Anterior cingulate cortex (tissue), 58 donors: ENCODE measurements at places on chromosomes 2 and 18.

DNA sequence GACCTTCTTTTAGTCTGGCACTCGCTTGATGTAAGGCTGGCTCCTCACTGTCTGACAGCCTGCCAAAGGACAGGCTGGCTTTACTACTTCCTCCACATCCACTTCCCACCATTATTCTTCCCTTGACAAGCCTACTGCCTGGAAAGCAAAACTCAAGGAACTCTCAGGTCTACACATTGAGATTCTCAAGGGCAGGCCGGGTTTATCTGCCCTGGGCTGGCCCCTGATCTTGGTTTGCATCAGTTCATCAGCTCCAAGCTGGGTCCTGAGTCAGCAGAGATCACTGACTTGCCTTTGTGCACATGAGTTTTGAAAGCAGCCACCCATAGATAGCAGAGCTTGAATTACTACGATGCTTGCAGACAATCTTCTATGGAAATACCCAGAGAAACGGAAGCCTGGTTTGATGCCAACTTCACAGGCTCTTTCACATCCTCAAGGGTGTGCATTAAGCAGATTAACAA, 53.9 kb downstream of the KCTD18 start:
- DNase-seq: no peak

DNA sequence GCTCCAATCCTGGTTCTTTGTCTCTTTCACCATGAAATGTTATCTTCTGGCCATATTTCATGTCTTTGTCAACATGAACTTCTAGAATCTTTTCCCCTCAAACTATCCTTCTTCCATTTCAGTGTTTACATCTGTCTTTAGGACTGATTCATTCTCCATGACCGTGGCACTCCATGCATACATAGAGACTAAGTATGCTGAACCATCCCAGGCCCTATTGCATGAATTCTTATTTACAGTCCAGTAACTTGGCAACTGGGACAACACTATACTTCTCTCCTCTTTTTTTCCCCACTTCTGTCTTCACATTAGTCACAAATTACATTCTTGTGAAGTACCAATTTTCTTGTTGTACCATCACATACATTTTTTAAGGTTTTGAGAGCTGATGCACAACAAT, 109.8 kb upstream of the GALNT13 start:
- DNase-seq: no peak

GRCh38 chr2:78035804-78036203, 513.6 kb upstream of the LRRTM4 start:
- no peak for DNase-seq

GRCh38 chr2:102417946-102418345, 5.0 kb upstream of the IL18RAP start:
- no peak for DNase-seq

DNA sequence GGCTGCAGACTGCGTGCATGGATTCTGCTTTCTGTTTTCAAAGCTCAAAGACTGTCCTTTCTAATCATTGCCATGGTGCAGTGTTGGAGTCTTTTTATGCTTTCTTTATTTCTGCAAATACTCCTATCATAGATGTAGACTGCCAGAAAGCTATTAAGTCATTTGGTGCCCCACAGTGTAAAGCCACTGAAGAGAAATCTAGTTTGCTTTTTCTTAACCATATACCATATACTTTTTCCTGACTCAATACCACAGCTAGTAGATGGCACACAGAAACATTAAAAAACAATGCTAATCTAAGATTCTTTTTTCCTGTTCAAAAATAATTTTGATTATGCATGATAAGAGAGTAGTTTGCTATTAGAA, 109.9 kb upstream of the RAB27B start:
- no peak for DNase-seq

DNA sequence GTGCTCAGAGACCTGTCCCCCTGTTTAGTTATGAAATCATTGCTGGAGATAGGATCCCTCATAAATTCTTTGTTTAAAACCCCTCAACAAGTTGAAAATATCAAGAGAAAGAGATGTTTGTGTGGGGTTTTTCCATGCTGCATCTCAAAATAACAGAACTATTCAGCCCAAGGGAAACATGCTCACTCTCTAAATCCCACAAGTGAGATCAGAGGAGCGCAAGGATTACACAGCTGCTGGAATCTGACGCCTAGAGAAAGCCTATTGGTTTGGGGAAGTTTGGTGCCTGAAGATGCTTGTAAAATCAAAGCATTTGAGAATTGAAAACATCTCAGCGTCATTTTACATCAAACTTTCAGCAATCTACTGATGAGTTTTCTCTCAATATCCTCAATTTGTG, 7.9 kb downstream of the FSHR start:
- no peak for DNase-seq

DNA sequence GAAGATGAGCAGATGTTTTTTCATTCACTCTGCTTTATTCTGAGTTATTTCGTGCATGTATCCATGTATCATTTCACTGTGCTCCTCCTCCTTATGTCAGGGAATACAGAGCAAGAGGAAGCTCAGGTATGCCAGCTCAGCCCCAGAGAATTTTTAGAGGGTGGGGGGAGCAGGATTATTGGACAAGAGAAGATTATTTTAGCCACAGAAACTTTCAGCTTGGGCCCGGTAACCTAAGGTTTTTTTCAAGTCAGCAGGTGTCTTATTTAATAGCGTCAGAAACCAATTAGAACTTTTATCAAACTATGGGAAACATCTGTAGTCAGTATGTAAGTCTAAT, 232.9 kb upstream of the SIX3 start:
- DNase-seq: no peak

DNA sequence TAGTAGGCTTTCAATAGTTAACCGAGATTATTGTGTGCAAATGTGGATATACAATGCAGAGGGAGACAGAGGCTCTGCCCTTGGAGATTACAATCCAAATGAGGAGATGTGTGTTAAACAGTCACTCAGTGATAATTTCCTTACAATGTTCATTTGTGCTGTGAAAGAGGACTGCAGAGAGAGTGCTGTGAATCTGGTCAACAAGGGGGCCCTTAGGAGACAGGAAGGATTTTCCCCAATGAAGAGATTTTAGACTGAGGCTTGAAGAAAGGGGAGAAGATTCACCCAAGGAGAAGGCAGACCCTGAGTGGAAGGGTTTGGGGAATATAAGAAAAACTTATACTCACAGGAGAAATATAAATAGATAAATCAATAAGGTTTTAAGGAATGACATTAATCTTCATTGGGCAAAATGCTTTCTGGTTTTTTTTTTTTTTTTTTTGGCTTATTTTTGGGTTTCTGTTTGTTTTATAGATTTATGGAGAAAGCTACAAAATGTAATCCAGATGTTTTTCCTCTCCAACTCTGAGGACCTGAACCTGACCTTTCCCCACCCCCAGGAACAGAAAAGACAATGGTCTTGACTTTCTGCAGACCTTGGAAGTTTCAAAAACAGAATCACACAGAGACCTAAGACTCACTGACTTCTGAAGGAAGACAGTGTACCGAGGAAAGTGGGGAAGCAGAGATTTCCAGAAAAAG, 151.3 kb upstream of the SERPINE2 start:
- no peak for DNase-seq

DNA sequence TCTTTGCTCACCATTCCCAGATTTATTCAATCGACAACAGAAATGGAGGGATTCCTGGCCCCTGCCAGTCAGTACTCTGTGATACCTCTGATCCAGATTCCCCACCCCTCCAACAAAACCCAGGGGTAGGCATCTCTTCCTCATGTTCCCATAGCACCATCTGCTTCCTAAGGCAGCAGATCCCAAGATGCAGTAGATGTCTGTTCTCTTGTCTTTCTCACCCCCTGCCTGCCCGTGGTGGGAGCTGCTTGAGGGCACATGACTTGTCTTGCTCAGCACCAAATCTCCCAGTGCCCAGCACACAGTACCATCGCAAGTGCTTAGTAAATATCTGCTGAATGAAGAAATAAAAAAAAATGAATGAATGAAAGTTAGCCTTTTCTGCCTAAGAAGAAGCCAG, 98.2 kb downstream of the ZBTB7C start:
- no peak for DNase-seq

GRCh38 chr2:26238311-26238958, 6.0 kb downstream of the HADHA start:
- no peak for DNase-seq

- DNase-seq: no peak
Observed at GRCh38 chr2:19982268-19982667, 7.6 kb downstream of the WDR35 start.

GRCh38 chr2:224976629-224977525, 65.4 kb downstream of the DOCK10 start:
- DNase-seq: no peak

DNA sequence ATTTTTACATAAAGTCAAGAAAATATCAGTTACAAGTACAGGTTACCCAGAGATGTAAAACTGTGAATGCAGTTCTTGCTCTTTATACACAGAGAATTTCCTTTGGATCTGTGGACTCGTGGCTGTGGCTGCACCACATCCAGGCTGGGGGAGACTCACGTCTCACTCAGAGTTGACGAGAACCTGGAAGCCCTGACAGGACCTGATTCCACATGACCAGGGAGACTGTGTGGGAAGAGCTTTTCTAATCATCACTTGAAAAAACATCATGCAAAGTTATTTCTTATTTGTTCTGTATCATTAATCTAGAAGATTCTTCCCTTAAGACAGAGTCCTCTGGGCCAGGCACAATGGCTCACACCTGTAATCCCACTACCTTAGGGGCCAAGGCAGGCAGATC, 1159.0 kb downstream of the RPIA start:
- no peak for DNase-seq

DNA sequence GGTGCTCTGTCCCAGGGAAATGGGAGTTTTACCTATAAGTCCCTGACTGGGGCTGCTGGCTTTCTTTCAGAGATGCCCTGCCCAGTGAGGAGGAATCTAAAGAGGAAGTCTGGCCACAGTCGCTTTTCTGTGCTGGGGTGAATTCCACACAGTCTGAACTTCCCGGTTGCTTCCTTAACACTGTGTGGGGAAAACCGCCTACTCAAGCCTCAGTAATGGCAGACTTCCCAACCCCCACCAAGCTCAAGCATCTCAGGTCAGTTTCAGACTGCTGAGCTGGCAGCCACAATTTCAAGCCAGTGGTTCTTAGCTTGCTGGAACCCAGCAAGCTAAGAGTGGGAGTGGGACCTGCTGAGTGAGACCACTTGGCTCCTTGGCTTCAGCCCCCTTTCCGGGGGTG, 54.9 kb downstream of the NUP35 start:
- DNase-seq: no peak

DNA sequence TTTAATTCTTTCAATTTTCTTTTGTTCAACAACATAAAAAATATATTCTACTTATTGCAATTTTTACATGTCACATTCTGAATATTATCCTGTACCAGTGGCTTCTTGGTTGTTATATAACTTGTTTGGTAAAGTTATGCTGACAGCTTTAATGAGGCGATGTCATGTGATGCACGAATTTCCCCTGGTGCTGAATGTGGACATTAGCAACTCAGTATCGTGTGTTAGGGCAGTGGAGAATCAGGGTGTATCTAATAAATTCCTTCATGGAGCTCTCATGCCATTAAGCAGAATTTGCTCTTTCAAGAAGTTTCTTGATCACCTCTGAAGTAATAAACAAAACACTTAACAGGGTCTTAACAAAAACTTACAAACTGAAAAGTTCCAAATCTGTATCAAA, 99.6 kb upstream of the DNMT3A start:
- DNase-seq: no peak

GRCh38 chr2:213315168-213315876, 31.1 kb downstream of the SPAG16 start:
- no peak for DNase-seq

DNA sequence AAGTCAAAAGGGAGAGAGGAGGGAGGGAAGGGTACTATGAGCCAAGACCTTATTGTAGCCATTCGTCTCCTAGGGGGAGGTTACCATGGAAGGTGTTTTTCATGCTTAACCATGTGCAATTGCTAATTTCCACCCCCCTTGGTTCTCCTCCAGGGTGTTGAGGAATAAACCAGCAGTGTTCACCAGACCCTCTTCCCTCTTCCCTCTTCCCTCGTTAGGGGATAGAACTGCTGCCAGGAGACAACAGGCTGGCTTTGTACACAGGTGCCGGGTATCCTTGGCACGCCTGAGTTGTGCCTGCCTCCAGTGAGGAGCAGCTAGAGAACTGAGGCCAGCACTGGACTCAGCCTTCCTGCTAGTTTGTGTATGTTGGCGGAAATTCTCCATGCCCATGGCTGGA, 41.1 kb upstream of the ARL5A start:
- DNase-seq: peak; percentile 38

DNA sequence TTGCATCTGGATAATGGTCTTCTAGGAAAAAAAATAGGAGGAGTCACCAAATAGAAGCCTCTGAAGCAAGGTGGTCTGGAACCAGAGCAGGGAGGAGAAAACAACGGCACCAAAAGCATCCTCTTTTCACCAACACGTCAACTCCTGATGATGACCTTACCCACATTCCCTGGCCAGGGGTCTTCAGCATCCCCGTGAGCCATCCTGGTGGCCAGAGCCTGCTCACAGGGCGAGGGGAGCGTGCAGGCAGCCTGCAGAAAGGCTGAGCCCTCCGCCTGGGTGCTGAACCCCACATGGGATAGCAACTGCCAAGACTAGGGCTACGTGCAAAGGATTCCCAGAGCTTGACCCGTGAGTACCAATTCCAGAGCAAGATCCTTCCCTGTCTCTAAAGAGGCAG, 191.0 kb downstream of the NDUFA10 start:
- DNase-seq: no peak

GRCh38 chr2:67991456-67991855, 71.3 kb downstream of the C1D start:
- DNase-seq: no peak

GRCh38 chr2:47041891-47042684, 113.0 kb downstream of the STPG4 start:
- DNase-seq: no peak

GRCh38 chr2:151483546-151483945, 73.8 kb downstream of the RIF1 start:
- DNase-seq: no peak

DNA sequence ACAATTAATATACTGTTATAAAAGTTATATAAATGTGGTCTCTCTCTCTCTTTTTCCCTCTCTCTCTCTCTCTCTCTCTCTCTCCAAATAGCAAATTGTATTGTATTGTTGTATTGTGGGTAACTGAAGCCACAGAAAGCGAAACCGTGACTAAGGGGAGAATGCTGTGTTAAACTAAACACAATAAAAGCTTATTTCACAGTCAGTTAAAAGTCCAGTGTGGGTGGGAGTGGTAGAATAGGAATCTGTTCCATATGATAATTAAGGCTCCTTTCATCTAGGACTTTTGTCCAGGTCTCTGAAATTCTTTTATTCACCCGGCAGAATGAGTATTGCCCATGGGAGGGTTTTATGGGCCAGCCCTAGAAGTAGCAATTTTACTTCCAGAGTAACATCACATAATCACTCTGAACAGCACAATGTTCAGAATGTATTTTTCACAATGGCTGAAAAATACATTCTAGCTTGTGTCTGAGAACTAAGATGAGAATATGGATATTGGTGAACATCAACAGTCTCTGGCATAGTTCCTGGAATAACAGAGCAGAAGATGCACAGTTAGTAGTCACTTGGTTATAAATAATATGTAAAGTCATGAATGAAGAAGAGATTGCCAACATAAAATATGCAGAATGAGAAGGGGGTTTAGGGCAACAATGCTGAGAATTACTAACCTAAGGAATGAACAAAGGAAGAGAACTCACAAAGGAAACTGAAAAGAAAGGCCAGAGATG, 399.1 kb downstream of the PLCL1 start:
- DNase-seq: no peak

- DNase-seq: peak; percentile 49
Observed at GRCh38 chr18:40413160-40413559, 1541.9 kb upstream of the PIK3C3 start.
